Stimulated activated CD8-positive, alpha-beta memory T cell treated with anti-CD3 and anti-CD28 coated beads, Interleukin-12 subunit alpha, Interleukin-12 subunit beta, amount 100 ng/mL, for 4 hours (primary cell): ENCODE measurements at places on chromosomes 7 and 10.

- no peak for DNase-seq
These were observed 316.7 kb downstream of the CCDC3 start for GRCh38 chr10:12684784-12685183.

- no peak for DNase-seq
These were observed 574.4 kb downstream of the PTPRN2 start for GRCh38 chr7:158013085-158013668.

DNA sequence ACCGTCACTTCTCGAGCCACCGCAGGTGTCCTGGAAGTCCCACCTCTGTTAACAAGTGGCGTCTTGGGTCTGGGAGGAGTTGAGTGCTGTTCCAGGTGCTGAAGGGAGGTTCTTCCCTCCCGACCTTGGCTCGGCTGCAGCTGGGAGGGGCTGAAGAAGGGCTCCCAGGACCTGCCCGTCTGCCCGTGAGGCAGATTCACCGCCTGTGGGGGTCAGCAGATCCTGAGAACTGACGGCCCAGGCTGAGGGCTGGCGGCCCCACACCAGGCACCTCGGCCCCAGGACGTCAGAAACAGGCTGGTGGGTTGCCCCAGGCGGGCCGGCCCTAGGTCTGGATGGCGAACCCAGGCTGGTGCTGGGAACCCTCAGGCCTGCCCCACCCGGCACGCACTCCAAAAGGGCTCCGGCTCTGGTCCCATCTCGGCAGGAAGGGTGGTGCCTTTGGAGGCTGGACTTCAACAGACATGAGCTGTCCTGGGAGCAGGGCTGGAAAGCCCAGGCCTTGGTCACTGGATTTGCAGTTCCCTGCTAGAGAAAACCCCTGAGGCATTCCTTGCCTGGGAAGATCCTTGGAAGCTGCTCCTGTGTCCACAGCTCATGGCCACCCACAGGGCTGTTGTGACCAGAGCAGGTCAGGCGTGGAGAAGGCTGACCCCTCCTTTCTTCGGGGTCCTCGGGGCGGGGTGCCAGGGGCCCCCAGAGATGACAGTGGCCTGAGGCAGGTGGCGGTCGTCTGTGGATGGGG, 42.6 kb upstream of the CFAP46 start:
- DNase-seq = no peak

- no peak for DNase-seq
These were observed 8.9 kb upstream of the PNLIP start for GRCh38 chr10:116536810-116537209.

DNA sequence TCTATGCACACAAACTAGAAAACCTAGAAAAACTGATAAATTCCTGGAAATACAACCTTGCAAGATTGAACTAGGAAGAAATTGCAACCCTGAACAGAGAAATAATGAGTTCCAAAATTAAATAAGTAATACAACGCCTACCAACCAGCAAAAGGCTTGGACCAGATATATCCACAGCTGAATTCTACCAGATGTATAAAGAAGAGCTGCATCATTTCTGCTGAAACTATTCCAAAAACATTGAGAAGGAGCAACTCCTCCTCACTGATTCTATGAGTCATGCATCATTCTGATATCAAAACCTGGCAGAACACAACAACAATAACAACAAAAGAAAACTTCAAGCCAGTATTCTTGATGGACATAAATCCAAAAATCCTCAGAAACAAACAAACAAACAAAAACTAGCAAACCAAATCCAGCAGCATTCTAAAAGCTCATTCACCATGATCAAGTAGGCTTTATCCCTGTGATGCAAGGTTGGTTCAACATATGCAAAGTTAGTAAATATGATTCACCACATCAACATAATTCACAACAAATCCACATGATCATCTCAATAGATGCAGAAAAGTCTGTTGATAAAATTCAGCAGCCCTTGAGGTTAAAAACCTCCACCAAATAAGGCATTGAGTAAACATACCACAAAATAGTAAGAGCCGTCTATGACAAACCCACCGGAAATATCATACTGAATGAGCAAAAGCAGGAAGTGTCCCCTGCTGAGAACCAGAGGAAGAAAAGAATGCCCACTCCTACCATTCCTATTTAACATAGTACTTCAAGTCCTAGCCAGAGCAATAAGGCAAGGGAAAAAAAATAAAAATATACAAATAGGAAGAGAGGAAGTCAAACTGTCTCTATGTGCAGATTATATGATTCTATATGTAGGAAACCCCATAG, 98.2 kb downstream of the PCDH15 start:
- DNase-seq = no peak
